ENCODE measurements at places on chromosomes 1 and 21.

DNA sequence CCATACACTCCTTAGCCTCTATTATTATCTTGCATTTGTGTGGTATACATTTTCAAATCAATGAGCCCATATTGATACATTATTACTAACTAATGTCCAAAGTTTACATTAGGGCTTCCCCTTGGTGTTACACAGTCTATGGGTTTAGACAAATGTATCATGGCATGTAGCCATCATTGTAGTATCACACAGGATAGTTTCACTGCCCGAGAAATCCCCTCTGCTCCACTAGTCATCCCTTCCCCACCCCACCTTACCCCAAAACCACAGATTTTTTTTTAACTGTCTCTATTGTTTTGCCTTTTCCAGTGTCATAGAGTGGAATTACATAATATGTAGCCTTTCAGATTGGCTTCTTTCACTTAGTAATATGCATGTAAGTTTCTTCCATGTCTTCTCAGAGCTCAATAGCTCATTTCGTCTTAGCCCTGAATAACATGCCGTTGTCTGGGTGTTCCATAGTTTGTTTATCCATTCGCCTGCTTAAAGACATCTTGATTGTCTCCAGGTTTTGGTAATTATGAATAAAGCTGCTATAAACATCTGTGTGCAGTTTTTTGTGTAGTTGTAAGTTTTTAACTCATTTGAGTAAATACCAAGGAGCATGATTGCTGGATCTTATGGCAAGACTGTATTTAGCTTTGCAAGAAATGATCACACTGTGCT is 86.4 kb upstream of the LYST start:
- DNase-seq = no peak

- no peak for DNase-seq
These were observed 16.4 kb upstream of the F13B start for GRCh38 chr1:197083474-197083873.

GRCh38 chr21:31397939-31398338 is 53.9 kb upstream of the TIAM1 start:
- no peak for DNase-seq

GRCh38 chr1:113283914-113284313 is 106.4 kb upstream of the MAGI3 start:
- DNase-seq = no peak

DNA sequence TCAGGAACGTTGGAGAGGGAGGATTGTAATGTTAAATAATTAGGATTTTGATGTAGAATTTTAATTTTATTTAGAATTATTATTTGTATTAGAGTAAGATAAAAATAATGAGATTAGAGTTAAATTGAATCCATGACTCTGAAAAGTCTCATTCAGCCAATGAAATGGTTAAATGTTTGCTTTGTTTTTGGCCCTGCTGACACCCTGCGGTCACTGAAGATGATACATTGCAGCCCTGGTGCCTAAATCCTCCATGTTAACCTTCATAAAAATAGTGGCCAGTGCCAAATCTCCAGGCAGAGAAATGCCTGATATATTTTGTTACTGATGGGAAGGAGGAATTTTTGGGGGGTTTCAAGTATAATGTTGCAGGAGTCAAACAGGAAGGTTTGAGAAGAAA is 27.3 kb upstream of the RLF start:
- DNase-seq = no peak

All from NCI-H510A (cell line).